ENCODE measurements at places on chromosomes 2 and 18. TPM values are rescaled to one million over a fixed set of nuclear protein-coding genes. Genes with fewer than 3 reads are reported as not detected.

Gene TUBA3D
- polyA plus RNA-seq, result 0.72 TPM

Gene REG3A
- not detected for polyA plus RNA-seq

Gene GPR35
- polyA plus RNA-seq, result 1.7 TPM

Gene RAB27B
- polyA plus RNA-seq, result 0.61 TPM

Gene FN1
- polyA plus RNA-seq, result 410 TPM

Gene LINC00305
- polyA plus RNA-seq, result not detected

Gene ZSWIM2
- not detected for polyA plus RNA-seq

Gene VWA3B
- 1.6 TPM for polyA plus RNA-seq

Gene LIMS3
- 6.0 TPM for polyA plus RNA-seq

Gene NXPH2
- polyA plus RNA-seq, result 13.0 TPM

Gene UGT1A5
- not detected for polyA plus RNA-seq

Gene UGT1A3
- not detected for polyA plus RNA-seq

Gene CRACDL
- polyA plus RNA-seq, result 1.1 TPM

Gene ZNF385B
- polyA plus RNA-seq, result 24.5 TPM

All from forelimb muscle (tissue), 1 donor.